ENCODE measurements at places on chromosomes 2 and 18.

GRCh38 chr2:174829550-174829949 is 65.3 kb upstream of the CHRNA1 start:
- DNase-seq: no peak

DNA sequence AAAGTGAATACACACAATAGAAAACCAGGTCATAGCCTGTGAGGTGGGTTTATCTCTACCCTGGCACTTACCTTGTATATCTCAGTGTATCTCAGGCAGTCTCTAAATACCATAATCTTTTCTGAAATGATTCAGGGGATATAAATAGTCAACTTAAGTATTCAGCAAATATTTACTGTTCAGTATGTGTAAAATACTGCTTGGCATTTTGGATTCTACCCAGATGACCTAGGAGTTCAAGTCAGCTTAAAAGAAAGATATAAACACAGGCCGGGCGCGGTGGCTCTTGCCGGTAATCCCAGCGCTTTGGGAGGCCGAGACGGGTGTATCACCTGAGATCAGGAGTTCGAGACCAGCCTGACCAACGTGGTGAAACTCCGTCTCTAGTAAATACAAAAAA is 23.8 kb downstream of the GRHL1 start:
- no peak for DNase-seq

DNA sequence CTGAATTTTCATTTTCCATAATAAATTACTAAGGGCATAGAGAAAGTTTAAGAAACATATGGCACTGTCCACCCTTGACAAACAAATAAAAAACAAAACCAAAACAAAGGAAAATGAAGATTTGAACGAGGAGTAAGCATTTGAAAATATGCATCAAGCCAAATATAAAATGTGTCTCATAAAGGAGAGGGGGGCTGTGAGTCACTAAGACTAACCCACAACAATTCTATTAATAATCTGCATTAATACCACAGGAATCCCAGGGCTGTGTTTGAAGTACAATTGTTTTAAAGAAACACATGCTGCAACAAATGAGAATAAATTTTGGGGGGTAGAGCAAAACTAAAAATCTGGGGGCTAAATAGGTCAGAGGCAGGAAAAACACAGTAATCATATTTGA is 53.8 kb upstream of the STK17B start:
- no peak for DNase-seq

GRCh38 chr2:215660687-215661086 is 224.8 kb upstream of the FN1 start:
- DNase-seq: no peak

DNA sequence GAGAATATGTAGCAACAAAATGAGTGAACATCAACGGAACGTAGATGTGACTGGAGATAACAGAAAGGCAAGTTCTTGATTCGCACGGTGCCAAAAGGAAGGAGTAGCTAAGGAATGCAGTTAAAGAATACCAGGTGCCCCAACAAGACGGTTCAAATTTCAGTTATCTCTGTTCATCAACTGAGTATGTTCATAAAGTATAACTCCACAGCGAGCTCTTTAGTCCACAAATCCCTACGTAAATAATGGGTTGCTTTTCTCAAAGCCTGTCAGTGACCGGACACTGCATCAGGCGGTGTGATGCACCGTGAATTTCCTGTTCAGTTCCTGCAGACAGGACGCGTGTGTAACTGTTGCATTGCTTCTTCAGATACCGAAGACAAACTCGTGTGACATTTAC is 91.8 kb downstream of the NOL10 start:
- no peak for DNase-seq

DNA sequence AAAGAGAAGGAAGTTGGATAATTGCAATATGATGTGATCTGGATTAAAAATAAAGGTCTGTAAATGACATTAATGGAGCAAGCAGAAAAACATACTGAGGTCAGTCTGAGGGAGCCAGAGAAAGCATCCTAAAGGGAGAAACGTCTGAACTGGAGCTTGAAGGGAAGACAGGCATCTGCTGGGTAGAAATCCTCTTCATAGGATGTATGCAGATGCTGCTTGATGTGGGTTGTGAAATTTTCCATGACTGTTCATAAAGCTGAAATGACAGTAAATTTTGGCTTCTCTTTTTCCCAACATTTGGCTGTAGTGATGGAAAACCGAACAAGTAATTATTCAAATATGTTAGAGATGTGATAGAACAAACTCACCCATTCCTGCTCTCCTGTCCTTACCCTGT is 287.6 kb downstream of the CAMKMT start:
- DNase-seq: no peak

All from NCI-H1105 treated with DMSO at 0.1 percent for 48 hours (cell line).